ENCODE measurements at places on chromosomes 2 and 18.
A peak's percentile ranks its signal among the peaks of the same experiment; 100 is the strongest.

GRCh38 chr2:233705911-233706506 lies 6.7 kb upstream of the UGT1A5 start:
- DNase-seq: no peak

DNA sequence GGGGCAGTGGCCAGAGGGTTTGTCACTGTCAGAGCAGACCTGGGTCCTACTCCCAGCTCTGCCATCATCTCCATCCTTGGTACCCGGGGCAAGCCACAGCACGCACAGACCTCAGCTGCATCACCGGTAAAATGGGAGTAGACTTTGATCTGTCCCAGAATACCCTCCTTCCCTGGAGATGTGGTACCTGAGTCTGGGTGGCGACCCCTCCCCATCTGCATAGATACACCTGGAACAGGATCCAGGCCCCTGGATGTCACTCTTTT lies 64.0 kb downstream of the ZFP36L2 start:
- DNase-seq: no peak

GRCh38 chr2:239506101-239506857 lies 105.5 kb upstream of the HDAC4 start:
- DNase-seq: no peak

- no peak for DNase-seq
These were observed 13.9 kb downstream of the SCG2 start for GRCh38 chr2:223588251-223588650.

GRCh38 chr2:189798312-189799029 lies 14.2 kb downstream of the PMS1 start:
- DNase-seq: peak; percentile 74

GRCh38 chr18:68083131-68083530 lies 566.6 kb upstream of the DSEL start:
- DNase-seq: no peak

DNA sequence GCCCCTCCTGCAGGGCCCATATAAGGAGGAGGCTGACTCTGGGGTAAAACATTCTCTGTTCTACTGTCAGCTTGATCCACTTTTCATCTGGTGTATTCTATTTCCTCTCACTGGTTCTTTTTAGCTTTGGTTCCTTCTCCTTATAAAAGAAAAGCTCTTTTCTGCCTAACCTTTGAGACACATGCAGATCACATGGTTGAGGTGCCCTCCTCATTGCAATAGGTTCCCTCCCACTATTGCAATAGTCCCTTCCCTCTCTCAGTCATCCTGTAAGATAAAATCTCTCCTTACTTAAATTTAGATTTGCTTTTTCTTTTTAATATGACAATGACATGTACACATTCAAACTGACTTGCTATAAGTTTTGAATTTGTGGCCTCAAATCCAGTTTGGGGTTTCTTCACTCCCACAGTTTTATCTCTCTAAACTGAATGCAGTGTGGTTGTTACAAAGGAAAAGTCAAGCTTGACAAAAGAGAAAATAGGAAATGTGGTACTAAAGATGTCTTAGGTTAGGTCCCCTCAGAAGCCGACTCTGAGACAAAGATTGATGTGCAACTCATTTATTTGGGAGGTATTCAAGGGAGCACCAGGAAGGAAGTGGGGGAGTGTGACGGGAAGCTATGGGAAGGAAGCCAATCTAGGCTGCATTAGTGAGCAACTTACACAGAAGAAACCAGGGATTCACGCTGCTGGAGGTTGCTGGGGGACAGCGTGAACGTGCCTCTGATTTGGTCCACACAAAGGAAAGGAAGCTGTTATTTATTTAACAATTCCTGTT lies 127.6 kb upstream of the LINC00305 start:
- no peak for DNase-seq

DNA sequence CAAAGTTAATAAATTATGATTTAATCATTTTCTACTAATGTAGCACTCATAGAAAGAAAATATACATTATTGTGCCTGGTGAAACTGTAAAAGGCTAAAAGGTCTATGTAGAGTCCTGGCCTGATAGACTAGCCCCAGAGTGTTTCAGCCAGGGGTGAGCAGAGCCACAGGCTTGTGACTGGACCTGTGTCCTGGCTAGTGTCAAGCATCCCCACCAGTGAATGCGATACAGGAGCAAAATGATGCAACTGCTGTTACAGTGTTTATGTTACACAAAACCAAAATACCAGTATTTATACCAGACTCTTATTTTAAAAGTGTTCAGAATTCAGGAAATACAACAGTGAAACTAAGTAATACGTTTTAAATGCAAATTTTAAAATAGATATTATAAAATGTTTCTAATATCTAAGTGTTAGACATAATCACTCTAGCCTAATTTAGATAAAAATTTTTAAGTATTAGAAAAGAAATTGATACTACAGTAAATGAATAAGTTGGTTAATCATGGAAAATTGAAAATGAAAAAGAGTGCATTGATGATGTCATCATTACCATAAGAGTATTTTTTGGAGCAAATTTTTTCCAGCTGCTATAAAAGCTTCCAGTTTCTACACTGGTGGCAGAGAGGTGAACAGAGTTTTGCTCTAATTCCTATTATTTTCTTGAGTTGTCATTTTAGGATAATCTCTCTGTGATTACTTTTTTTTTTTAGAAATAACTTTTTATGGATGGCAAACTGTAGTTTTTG lies 6.2 kb upstream of the TSPYL6 start:
- DNase-seq: no peak

GRCh38 chr18:46184727-46185126 lies 80.5 kb downstream of the HAUS1 start:
- DNase-seq: no peak

GRCh38 chr18:23532848-23533247 lies 29.5 kb downstream of the RMC1 start:
- DNase-seq: no peak

- peak; percentile 98 for DNase-seq
These were observed 22.8 kb upstream of the DNAH6 start for GRCh38 chr2:84493514-84493913.

GRCh38 chr2:157427003-157427921 lies 16.6 kb downstream of the CYTIP start:
- DNase-seq: no peak

DNA sequence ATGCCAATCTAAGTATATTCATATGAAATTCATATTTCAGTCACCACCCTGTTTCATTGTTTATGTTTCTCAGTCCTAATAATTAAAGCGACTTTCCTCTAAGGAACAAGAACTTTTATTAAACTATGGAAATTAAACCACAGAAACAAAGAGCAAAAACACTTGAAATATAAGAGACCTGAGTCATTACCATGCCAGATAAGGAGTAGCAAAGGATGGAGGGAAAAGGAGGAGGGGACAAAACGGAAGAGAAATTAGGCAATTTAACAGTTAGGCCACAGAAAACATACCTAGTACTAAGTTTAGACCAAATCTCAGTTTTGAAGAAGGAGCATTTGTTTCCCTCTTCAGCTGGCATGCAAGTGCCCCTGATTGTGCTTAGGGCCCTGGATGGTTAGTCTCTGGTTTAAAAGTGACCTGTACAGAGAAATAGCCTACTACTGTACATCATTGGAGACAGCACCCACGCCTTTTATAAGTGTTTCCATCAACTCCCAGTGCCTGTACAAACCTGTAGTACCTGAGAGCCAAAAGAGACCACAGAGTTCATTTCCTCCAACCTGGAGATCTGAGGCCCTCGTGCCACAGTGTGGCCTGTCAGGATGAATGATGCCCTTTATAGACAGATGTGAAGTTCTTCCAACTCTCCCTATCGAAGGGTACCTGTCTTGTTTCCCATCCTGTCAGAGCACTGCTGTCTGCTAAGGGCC lies 74.5 kb downstream of the SPATS2L start:
- peak; percentile 72 for DNase-seq

GRCh38 chr18:61261870-61262269 lies 71.4 kb upstream of the CDH20 start:
- DNase-seq: no peak

DNA sequence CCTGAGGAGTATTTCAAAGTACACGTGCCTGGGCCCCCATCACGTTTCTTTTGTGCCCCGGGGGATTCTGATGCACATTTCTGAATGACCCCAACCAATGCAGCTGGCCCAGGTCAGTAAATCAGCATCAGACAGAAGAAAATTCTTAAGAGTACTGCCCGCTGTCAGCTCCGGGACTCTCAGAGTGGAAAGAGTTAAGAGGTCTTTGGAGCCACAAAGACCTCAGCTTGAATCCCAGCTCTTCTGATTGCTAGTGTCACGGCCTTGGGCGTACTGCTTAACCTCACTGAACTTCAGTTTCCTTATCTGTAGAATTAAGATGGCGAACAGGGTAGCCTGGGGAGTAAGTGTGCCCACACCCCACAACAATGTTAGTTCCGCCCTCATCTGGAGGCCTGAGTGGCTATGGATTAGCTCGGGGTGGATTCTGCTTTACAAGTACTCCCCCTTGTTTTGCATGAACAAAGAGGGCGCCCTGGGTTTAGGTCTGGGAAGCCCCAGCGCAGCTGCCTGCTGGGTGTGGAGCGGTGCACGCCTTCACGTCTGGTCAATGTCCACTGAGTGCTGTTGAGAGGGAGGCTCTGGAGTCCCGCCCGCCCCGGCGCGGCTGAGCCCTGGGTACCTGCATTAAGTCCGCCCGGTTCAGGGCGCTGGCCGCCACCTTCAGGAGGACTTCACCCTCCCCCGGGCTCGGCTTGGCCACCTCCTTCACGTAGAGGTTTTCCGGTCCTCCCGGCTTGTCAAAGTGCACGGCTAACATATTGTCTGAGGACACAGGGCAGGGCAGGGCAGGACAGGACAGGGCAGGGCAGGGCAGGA lies 858 bp downstream of the TP53I3 start:
- DNase-seq: peak; percentile 86

DNA sequence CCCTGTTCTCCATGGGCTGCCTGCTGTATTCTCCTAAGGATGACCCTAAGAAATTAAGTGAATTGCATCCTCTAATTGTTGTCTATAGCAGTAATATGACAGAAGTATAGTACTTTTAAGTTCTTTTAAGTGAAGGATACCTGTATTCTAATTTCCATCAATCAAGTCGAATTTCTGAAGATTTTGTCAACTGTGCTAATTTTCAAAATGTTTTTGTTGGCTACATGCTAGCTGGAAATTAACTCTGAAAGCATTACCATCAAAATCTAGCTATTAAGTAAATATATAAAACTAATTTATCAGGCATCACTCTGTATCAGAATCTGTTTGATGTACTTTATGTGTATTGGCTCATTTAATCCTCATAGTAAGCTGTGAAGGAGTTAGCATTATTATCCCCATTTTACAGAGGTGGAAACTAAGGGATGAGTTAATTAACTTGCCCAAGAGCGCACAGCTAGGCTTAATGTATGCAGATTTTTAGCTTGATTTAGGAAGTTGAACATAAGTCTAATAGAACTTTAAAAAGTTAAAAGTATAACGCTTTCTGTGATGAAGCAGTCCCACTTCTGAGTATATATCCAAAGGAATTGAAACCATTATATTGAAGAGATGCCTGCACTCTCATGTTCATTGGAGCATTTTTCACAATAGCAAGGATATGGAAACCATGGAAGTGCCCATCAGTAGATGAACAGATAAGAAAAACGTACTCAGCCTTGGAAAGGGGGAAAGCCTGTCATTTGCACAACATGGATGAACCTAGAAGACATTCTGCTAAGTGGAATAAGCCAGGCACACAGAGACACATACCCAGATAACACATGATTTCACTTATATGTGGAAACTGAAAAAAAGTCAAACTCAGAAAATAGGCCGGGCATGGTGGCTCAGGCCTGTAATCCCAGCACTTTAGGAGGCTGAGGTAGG lies 32.0 kb downstream of the EML4 start:
- DNase-seq: no peak

DNA sequence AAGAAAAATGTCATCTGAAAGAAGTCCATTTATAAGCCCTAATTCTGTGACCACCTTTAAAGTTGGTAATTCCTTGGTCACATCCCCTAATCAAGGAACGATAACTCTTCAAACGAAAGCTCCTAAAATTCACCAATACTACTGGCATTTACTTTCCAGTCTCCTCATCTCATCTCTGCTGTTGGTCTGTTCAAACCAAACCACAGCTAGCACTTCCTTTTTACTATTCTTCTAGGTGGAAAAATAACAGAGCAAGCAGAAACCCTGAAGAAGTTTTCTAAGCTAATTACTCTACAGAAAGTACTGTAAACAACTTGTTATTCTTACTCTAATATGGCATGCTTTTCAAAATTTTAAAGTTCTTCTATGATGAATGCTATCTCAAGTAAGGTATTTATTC lies 21.6 kb downstream of the TIA1 start:
- no peak for DNase-seq

DNA sequence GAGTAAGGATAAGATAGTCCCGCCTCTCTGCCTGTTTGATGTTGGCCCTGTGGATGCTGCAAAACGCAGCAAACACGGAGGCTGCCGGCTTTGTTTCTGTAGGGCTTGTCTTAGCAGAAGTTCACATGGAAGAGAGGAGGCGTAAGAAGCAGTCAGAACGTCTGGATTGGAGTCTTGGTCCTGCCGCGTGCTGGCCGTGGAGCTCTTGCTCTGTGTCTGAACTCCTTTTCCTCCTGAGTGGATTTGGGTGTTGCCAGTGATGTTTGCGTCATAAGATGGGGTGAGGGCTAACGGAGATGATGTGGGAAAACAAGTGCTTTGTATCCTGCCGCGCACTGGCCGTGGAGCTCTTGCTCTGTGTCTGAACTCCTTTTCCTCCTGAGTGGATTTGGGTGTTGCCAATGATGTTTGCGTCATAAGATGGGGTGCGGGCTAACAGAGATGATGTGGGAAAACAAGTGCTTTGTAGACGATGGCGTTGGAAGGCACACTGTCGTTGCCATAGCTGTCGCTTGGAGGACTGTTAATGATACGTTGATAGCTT lies 240.9 kb downstream of the AGAP1 start:
- no peak for DNase-seq

- DNase-seq: no peak
These were observed 174.3 kb downstream of the LDLRAD4 start for GRCh38 chr18:13392899-13393298.

DNA sequence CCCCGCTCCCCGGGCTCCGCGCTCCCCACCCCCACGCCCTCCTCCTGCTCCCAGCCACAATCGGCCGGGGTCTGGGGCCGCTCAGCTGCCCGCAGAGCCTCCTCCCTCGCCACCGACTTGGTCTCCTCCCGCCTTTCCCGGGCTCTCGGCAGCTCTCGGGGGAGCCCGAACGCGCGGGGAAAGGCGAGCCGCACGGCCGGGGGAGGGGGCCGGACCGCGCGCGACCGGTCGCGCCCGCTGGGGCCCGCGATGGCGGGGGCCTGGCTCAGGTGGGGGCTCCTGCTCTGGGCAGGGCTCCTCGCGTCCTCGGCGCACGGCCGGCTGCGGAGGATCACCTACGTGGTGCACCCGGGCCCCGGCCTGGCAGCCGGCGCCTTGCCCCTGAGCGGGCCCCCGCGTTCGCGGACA lies 327 bp downstream of the LTBP1 start:
- DNase-seq: peak; percentile 23

- DNase-seq: no peak
These were observed 812.6 kb upstream of the POU3F3 start for GRCh38 chr2:104041351-104041750.

GRCh38 chr2:13543550-13543949 lies 826.8 kb downstream of the TRIB2 start:
- DNase-seq: no peak

- no peak for DNase-seq
These were observed 41.5 kb downstream of the EPAS1 start for GRCh38 chr2:46338674-46339073.
